ENCODE measurements at places on chromosomes 16 and 17. TPM values are rescaled to one million over a fixed set of nuclear protein-coding genes. Genes with fewer than 3 reads are reported as not detected.
A peak's percentile ranks its signal among the peaks of the same experiment; 100 is the strongest.

The KRTAP1-5 gene
- total RNA-seq = not detected

The IGF2BP1 gene
- not detected for total RNA-seq

The TEX14 gene
- total RNA-seq = 0.28 TPM

The SLFN12 gene
- total RNA-seq = 31.6 TPM

The HEATR9 gene
- total RNA-seq = 6.7 TPM

The ANKS3 gene
- total RNA-seq = 17.1 TPM

The NPIPA2 gene
- 1.4 TPM for total RNA-seq

The TMC5 gene
- total RNA-seq = not detected

The ANKFY1 gene
- 103 TPM for total RNA-seq

The FAHD1 gene
- total RNA-seq = 12.9 TPM

The TADA2A gene
- 50.4 TPM for total RNA-seq

The GAS2L2 gene
- total RNA-seq = not detected

The DPEP3 gene
- not detected for total RNA-seq

The SPNS2 gene
- 1.9 TPM for total RNA-seq

The USP43 gene
- total RNA-seq = 0.28 TPM

The SCGB1C2 gene
- not detected for total RNA-seq

The CDRT15L2 gene
- not detected for total RNA-seq

The CCL23 gene
- total RNA-seq = not detected

DNA sequence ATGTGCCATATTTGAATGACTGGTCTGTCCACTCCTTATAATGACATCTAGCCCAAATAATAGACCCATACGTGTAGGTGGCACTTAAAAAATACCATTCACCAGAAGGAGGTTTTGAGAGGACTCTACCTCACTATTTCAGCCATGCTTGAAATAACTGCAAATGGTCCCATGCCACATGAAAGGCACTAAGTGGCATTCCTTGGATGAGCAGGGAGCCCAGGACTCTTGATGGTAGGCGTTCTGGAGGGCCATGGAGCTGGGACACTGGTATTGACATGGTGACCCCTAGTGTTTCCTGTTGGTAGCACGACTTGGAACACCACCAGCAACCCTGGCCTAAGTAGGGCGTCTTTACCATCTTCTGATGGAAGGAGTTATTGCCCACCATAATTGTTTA lies 148.7 kb upstream of the ZFHX3 start:
- DNase-seq = no peak

- no peak for DNase-seq
Measured at GRCh38 chr17:22303096-22303495, 610.8 kb downstream of the KCNJ18 start.

GRCh38 chr17:55168958-55169687 lies 95.6 kb upstream of the HLF start:
- DNase-seq = no peak

- DNase-seq = no peak
Measured at GRCh38 chr17:27824745-27825144, 24.4 kb upstream of the NOS2 start.

- DNase-seq = no peak
Measured at GRCh38 chr16:88489163-88489741, 36.2 kb downstream of the ZFPM1 start.

DNA sequence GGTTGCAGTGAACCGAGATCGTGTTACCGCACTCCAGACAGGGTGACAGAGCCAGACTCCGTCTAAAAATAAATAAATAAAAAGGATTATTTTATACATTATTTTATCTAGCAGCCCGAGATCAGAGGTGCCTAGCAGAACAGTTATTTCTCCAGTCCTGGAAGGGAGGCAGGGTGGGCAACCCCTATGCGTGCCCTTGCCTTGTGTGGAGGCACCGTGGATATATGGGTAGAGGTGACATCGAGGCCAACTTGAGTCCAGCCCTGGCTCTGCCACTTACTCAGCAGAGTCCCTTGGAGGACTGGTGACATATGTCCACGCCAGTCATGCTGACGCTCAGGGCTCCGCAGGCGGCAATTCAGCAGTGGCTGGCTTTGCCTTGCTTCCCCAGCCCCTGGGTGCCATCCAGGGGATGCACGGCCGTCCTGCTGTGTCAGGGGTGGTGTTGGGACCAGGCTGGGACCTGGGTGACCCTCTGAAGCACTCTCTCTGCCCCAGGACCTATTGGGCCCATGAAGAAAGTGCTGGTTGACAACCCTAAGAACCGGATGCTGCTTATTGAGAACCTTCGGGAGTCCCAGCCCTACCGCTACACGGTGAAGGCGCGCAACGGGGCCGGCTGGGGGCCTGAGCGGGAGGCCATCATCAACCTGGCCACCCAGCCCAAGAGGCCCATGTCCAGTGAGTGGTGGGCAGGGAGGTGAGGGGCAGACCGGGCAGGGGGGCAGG lies 13.2 kb downstream of the GALK1 start:
- DNase-seq = no peak

- no peak for DNase-seq
Measured at GRCh38 chr16:50702725-50703124, 9.3 kb downstream of the NOD2 start.

- no peak for DNase-seq
Measured at GRCh38 chr16:70777973-70778406, 23.0 kb downstream of the VAC14 start.

- DNase-seq = no peak
Measured at GRCh38 chr16:75552951-75553350, 3.1 kb downstream of the TMEM231 start.

DNA sequence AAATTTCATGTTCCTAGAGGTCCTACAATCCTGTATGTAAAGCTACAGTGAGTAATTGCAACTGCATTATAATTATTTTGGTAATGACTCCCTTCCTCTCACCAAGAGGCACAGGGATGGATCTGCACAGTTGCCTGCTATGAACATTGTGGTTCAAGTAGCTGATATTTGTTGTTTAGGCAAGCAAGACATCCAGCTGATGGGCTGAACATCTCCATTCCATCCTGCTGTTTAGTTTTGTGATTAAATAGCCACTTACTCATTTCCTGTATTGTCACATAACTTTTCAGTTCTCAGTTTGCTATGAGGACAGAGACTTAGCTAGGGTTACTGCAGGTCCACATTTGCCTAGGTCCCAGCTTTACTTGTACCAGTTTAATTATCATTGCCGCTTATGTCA lies 181.2 kb upstream of the TBX2 start:
- no peak for DNase-seq

DNA sequence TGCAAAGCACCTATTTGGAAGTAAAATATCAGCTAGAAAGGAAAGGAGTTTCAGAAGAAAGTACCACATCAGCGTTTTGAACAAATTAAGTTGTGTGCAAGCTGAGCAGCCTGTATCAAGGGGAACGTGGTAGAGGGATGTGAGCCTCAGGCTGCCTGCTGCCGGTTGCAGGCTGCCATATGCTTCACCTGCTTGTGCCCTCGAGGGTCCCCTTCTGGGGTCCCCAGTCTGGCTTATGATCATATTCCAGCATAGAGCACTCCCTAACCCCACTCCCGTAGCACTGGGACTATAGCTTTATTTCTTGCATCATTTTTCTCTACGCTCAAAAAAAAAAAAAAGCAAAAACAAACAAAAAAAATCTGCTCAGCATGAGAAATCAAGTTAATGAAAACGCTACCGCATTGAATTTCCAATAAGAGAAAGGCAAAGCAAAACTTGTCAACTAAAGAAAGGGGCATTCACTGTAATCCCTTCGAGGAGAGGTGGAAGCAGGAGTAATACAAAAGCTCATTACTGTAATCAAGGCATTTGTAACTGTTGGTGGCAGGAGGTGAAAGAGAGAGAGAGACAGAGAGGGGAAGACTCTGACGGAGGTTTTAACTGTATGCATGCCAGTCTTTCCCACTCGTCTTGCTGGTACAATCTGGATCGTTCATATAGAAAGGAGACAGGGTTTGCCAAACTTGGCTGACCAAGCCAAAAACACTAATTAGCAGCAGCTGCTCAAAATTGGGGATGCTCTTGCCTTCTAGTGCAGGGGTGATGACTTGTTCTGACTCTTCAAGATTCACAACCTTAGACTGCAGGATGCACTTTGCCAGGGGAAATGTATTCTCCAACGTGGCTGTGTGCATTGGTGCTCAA lies 258.2 kb upstream of the HSBP1 start:
- no peak for DNase-seq

DNA sequence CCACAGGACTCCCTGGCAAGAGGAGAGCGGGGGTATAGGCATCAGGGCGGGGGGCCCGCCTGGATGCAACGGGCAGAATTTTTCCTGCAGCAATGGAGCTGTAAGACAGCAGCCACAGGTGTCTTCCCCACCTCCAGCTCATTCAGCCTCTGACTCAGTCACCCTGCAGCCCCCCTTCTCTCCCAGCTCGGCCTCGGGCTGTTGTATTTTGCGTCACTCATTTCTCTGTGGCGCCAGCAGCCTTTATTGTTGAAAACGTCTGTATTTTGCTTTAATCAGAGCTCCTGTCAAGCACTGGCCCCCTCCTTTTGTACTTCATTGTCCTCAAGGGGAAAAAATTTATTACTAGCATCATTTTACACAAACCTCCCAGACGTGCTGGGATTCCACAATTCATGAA lies 117.7 kb downstream of the WSCD1 start:
- no peak for DNase-seq

DNA sequence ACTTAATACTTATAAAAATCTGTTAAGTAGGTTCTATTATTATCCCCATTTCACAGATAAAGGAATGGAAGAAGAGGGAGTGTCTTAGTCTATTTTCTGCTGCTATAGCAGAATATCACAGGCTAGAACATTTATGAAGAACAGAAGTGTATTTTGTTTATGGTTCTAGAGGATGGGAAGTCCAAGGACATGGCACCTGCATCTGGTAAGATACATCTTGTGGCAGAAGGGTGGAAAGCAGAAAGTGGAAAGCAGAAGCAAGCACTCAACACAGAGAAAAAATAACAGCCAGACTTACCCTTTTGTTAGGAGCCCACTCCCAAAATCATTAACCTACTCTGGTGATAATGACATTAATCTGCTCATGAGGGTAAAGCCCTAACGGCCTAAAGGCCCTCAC lies 422.4 kb downstream of the NPIPA8 start:
- no peak for DNase-seq

GRCh38 chr17:14321476-14321949 lies 20.6 kb downstream of the HS3ST3B1 start:
- DNase-seq = no peak

DNA sequence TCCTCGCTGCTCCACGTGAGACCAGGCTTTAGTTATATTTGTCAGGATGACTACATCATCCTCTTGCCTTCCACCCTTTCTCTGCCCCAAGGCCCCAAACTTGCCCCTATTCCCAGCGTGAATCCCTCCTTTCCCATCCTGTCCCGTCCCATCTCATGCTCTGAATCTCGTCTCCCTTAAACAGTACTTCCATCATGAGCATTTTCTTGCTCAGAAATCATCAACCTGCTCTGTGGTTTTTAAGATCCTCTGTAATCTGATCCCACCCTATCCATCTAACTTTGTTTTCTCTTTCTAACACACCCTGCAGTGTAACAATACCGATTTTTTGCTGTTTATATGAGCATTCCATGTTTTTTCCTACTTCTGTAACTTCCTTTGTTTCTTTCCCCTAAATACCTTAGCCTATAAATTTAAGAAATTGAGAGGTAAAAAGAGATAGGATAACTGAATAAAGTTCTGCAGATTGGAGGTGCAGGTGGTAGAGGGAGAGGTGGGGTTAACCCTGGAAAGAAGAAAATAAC lies 39.7 kb downstream of the MRTFB start:
- DNase-seq = no peak

- DNase-seq = peak; percentile 69
Measured at GRCh38 chr17:82267575-82268379, 5.7 kb downstream of the CSNK1D start.

DNA sequence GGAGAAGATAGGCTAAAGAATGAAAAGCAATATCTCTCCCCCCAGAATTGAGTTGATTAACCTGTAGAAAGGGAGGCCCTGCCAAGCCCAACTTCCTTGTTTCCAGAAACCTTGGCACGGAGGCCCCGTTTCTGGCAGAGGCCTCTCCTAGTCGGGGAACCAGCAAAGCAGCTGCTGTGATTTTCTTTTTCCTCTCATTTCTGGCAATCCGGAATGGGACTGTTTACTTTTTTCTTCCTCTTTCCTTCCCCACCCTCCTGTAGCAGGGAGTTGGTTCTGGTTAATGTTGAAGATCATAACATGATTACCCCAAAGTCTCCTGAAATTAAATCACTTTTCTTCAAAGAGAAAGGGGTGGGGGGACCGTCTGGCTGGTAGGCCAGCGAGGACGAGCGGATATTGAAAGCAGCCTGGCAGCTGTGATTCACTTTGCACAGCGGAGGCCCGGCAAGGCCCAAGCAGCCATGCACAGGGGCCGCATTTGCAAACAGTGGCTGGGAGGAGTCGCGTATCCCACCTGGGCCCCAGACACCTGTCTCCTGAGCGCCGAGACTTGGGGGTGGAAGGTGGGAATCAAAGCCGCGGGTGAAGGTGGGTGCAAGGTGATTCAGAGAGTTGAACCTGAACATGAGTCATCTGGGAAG lies 51.5 kb downstream of the NTN1 start:
- DNase-seq = no peak

- no peak for DNase-seq
Measured at GRCh38 chr16:86707581-86707980, 129.2 kb downstream of the FOXL1 start.

GRCh38 chr17:81599719-81600486 lies 37.0 kb downstream of the NPLOC4 start:
- no peak for DNase-seq

GRCh38 chr16:64983963-64984362 lies 137.9 kb downstream of the CDH11 start:
- no peak for DNase-seq

DNA sequence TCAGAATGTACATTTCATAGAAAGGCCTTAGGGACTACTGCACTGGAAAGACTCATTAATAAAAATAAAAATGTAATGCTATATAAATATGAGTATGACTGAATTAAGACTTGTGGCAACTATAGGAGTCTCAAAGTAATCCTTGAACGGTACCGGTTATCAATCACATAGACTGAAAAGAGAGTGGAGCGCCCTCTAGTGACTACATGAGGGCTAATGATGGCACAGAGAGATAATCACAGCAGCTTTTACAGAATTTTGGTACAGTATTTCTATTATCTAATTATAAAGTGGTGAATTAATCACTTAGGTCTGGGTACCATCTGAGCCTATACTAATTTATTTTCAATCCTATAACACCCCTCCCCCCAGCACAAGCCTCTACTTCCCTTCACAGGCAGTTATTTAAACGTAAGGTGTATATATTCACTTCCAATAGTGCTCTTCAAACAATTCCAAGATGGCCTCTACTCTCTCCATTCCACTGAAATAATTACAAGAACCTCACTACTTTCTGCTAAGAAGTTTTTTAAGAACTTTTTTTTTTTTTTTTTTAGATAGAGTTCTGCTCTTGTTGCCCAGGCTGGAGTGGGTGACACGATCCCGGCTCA lies 40.7 kb upstream of the ANKFY1 start:
- peak; percentile 65 for DNase-seq

DNA sequence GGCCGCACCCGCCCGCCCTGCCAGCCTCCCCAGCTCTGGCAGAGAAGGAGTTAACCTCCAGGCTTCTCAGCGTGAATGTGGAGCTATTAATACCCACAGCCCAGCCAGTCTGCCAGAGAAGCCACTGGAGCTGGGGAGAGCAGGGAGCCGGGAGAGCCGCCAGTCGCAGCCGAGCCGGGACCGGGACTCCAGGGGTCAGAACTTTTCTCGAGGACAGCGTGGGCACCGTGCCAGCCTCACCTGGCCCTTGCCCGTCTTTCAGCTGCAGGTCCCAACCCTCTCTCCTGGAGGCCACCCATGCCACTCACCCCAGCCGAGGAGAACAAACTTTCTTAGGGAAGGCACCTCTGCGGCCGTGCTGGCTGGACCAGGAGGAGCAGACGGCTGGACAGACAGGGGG lies 33.8 kb upstream of the SBK1 start:
- DNase-seq = no peak

- no peak for DNase-seq
Measured at GRCh38 chr16:61797296-61797795, 238.9 kb downstream of the CDH8 start.

GRCh38 chr16:89482150-89482816 lies 8.1 kb downstream of the ANKRD11 start:
- no peak for DNase-seq
